Stimulated activated CD4-positive, alpha-beta T cell treated with anti-CD3 and anti-CD28 coated beads, Interleukin-12 subunit alpha, Interleukin-12 subunit beta, amount 100 ng/mL, for 4 hours (primary cell): ENCODE measurements at places on chromosomes 4 and X.

GRCh38 chrX:148412006-148412405 lies 88.4 kb upstream of the AFF2 start:
- DNase-seq, result no peak

DNA sequence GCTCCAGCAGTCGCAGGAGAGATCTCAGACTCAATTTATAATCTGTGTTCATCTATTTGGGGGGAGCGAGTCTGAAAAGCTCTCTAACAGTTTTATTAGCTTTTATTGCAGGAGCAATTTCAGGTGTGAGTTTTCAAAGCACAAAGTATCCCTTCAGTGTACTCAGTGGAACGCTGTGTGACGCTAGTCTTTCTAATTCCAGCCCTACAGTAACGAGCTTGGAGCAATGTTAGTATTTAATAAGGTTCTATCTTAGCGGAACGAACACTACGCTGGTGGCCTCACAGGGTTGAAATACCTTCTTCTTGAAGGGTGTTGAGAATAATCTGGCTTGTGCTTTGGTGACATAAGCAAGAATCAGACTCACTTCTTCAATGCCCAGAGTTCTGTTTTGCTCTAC lies 8.4 kb downstream of the HS3ST1 start:
- no peak for DNase-seq

GRCh38 chr4:119039779-119040178 lies 95.9 kb upstream of the MYOZ2 start:
- no peak for DNase-seq

DNA sequence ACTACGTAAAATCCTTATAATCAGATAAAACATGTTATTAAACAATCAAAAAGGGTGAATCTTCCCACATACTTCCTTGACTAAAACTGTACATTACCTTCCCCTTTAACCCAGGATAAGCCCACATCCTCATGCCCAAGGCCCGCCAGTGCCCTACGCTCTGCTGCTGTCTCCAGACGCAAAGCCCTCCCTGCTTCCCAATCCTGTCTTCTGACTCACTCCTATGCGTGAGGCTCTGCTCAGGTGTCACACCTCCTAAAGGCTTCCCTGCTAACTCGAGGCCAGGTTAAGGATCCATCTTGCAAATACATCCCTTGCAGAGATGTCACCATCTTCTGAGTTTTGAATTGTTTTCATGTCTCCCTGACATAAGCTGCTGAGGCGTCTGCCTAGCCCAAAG lies 61.6 kb downstream of the STX18 start:
- no peak for DNase-seq

DNA sequence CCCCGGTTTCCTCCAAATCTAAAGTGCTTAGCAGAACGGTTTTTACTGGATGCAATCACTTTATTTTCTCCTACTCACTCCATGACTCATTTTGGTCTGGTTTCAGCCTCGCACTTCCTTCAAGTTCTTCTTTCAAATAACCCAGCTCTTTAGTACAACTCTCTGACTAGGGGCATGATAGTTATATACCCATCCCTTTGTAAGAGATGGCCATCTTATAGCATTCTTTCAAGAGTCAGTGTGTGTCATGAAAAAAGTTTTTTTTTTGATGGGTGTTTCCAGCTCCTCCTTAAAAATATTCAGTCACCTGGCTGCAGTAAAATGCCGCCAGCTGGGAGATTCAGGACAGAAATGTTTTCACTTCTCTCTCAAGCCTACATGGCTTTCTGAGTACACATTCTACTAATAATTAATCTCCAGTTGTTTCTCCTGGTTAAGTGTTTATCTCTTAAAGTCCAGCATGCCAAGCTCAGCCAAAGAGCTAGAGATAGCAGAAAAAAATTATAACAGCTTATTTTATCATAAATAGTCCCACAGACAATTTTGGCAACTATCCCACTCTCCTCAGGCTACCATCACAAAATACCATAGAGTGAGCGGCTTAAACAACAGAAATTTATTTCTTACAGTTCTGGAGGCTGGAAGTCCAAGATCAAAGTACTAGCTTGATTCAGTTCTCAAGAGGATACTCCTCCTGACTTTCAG lies 139.3 kb downstream of the GASK1B start:
- DNase-seq, result no peak

- DNase-seq, result no peak
Measured at GRCh38 chrX:29775890-29776289, 439.5 kb upstream of the MAGEB2 start.

DNA sequence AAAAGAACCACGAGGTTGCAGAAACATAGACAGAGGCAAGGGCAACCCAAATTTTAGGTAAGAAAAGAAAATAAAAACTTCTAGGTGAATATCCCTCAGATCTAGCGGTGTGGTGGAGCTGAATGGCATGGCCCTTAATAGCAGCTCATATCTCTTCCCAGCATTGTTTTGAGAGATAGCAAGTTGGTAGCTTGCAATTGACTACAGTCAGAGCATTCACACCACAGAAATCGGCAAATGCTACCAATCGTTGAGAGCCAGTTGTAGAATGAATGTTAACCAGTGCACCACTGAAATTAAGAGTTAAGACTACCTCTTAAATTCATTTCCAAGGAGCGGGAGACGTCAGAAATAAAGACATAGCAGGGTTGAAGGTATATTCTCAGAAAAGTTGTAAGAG lies 184.0 kb upstream of the KIT start:
- no peak for DNase-seq

DNA sequence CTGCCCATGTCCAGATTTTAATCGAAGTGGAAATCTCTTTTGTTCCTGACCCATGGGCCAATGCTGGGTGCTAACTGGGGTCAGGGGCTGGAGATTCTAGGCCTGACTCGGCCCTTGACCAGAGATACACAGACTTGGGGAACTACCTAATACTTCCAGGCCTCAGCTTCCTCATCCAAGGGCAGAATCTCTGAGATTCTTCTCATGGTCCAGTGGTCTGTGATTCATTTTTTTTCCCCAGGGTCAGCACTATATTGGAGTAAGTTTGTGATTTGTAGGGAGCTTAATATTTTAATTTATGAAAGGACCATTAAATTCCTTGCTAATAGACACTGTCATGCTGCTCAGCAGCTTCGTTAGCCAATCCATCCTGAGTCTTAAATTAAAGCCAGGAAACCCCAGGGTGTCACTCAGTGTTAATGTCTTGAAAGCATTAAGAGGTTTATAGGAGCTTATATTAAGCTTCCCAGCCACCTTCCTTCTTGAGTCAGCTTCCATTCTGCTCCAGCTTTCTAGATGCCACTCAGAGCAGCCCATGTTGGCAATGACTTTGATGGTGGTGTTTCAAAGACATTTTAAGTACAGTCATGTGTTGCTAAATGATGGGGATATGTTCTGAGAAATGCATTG lies 27.0 kb upstream of the PROM1 start:
- no peak for DNase-seq

GRCh38 chr4:145878501-145879435 lies 59.9 kb downstream of the ZNF827 start:
- DNase-seq, result no peak

DNA sequence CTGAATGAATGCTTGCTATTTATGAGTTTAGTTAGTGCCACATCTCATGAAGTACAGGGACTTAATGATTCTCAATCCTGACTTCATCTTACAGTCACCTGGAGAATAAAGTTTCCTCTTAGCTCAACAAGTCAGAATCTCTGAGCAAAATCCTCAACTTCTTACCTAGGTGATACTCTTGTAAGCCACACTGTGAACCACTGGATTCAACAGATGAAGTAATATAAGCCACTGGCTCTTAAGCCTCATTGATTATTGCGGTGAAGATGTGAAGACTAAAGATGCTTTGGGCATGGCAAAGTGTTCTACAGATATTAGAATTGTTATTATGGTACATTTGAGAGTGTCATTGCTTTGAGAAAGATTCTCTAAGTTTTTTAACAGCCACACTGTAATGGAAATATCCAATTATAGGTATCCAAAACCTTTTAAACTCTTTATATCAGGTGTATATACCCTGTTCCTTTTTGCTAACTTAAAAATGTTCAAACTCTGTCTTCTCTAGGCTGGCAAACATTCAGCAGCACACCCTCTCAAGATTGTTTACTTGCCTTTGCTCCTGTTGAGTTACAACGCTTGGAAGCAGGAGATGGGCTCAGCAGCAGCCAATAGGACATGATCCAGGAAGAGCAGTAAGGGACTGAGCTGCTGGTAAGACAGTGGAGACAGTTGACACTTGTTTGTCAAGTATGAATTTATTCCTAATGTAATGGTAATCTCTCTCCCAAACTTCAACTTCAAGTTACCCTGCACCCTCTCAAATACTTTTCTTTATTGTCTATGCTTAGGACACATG lies 43.4 kb downstream of the TET2 start:
- DNase-seq, result no peak

DNA sequence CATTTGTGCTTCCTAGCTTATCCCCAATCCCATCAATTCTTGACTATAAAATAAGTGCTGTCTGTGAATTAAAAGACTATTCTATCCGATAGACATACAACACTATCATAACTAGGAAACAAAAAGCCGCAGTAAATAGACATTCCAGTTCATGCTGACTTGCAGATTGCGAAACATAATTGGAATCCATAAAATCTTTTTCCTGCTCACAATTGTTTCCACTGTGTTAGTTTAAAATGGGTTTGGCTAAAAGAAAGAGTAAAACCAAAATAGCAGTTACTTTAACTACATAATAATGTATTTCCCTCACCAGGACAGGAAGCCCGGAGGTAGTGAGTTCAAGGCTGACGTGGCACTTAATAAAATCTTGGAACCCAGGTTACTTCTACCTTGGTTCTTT lies 17.2 kb downstream of the SMIM31 start:
- DNase-seq, result no peak

DNA sequence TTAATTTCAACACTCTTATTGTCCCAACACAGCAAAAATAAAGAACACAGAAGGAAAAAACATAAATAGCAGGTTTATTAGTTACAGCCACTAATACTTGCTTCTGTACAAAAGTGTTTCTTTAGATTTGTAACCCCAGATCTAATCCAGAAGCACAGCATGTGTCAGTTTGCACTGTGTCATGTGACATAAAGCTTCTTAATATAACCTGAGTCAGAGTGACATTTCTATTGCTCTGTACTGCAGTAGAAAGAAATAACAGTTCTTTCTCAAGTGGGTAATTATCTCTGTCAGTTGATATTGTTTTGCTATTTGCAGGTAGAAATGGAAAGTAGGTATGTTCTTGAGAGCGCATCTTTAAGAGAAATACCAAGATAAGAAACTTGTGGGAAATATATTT lies 422.5 kb downstream of the ZIC3 start:
- no peak for DNase-seq

GRCh38 chrX:22366166-22366702 lies 93.5 kb downstream of the CBLL2 start:
- DNase-seq, result no peak

GRCh38 chrX:31237189-31237588 lies 165.3 kb upstream of the FTHL17 start:
- no peak for DNase-seq

GRCh38 chr4:189207872-189208271 lies 732.8 kb upstream of the FRG1 start:
- no peak for DNase-seq

- DNase-seq, result no peak
Measured at GRCh38 chr4:73727685-73728084, 12.7 kb upstream of the CXCL8 start.

DNA sequence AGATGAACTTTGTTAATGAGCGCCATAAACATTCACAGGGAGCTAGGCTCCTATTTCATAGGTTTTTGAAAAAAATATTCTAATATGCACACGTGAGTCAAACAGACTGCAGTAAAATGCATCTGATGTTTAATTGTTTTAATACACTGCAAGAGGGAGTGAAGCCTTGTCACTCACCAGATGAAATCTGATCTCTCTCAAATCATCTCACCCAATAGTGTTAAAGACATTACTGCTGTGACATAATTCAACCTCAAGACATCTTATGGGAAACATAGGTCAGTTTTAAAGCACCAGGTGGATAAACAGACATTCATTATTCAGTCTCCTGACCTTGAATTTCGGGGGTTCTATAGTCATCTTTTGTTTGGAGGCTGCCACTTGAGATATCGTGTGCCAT lies 148.3 kb downstream of the MAML3 start:
- no peak for DNase-seq

- no peak for DNase-seq
Measured at GRCh38 chr4:125780164-125780563, 465.4 kb downstream of the FAT4 start.

DNA sequence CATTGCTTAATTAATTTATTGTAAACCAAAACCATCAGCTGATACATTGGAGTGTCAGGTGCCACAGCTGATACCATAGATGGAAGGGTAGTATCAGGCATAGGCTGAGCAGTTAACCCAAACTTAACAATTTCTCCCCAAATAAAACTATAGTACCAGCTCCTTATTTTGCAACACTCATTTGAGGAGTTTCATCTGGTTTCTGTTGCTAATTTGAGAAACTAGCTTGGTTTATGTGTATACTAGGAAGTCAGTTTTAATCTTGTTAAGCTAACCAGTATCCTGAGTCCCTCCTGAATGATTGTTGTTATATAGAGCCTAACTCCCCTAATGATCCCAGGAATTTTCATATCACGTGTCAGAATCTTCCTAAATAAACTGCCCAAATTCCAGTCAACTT lies 12.7 kb downstream of the DCAF16 start:
- no peak for DNase-seq

- DNase-seq, result no peak
Measured at GRCh38 chrX:21675931-21676330, 17.8 kb upstream of the KLHL34 start.

- no peak for DNase-seq
Measured at GRCh38 chrX:50707405-50707804, 106.6 kb downstream of the SHROOM4 start.

GRCh38 chr4:98745366-98745765 lies 87.0 kb upstream of the TSPAN5 start:
- no peak for DNase-seq

GRCh38 chrX:144566592-144566991 lies 680.7 kb upstream of the SPANXN1 start:
- no peak for DNase-seq

GRCh38 chr4:99625369-99625768 lies 32.3 kb downstream of the C4orf54 start:
- DNase-seq, result no peak

GRCh38 chr4:128524311-128524710 lies 236.7 kb upstream of the PGRMC2 start:
- DNase-seq, result no peak

- DNase-seq, result peak; percentile 1
Measured at GRCh38 chrX:110992611-110993010, 103.4 kb upstream of the PAK3 start.

- DNase-seq, result no peak
Measured at GRCh38 chrX:85590638-85591037, 211.2 kb upstream of the POF1B start.

- DNase-seq, result no peak
Measured at GRCh38 chrX:19855700-19856381, 31.6 kb downstream of the SH3KBP1 start.
